ENCODE measurements at places on chromosomes 12 and 14.

GRCh38 chr14:51877810-51878209 lies 17.4 kb downstream of the GNG2 start:
- DNase-seq = no peak

GRCh38 chr14:22226381-22226780 lies 362.6 kb downstream of the DAD1 start:
- peak; percentile 15 for DNase-seq

GRCh38 chr12:59595565-59595882 lies 305 bp upstream of the SLC16A7 start:
- no peak for DNase-seq

- no peak for DNase-seq
Observed at GRCh38 chr14:70188659-70189455, at the start of gene SLC8A3. Gene SLC8A3, minus strand, starts transcription at chr14:70188951. Its CDS starts 20,529 bp downstream, at chr14:70168422.

DNA sequence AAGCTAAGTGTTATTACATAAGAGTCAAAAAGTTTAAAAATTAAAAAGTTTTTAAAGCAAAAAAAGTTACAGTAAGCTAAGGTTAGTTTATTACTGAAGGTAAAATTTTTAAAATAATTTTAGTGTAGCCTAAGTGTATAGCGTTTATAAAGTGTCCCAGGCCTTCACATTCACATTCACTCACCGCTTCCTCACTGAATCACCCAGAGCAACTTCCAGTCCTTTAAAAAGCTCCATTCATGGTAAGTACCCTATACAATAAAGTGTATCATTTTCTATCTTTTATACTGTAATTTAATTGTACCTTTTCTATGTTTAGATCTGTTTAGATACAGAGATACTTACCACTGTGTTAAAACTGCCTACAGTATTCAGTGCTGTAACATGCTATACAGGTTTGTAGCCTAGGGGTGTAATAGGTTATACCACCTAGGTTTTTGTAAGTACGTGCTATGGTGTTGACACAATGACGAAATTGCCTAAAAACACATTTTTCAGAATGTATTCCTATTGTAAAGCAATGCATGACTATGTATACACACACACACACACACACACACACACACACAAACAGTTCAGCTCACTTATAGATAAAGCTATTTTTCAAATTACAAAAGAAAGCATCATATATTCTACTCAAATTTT lies 3.7 kb downstream of the CLEC14A start:
- no peak for DNase-seq

DNA sequence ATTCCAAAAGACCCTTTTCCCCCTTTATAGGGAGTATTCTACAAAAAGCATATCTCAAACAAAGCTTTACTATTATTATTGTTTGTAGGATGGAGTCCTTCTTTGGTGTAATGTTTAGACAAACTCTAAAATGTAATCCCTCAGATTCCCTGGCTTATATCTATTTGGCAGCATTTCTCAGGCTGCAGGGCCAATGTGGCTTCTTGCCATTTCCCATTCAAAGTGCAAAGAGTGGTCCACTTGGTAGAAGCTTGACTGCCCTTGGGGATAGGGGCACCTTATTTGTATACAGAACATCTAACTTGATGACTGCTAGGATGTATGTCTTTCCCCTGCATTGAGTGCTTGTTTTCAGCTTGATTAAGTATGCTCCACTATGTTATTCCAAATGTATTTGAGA lies 242.7 kb downstream of the PRKD1 start:
- DNase-seq = peak; percentile 65

DNA sequence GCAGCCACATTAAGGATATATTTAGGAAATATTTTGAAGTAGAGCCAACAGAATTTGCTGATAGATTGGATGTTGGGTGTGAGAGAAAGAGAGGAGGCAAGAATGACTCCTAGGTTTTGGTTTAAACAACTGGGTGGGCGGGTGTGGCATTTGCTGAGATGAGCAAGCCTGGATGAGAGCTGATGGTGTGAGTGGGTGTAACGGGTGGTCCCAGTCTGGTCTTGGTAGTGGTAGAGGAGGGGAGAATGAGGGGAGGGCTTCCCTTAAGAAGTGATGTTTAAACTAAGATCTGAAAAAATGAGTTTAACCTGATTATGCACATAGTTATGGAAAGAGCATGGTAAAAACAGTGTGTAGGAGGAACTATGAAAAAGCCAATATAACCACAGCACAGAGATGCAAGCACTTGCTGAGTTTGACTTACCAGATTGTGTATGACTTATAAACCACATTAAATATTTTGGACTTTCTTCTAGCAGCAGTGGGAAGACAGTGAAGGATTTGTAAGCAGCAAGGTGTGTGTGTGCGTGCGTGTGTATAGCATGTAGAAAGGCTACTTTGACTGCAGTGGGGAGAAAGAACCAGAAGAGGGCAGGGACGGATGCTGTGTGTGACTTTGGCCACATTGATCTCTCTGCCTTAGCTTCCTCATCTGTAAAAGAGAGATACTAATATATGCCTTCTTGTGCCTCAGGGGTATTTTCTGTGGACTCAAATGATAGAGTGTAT lies 139.7 kb downstream of the PRIMA1 start:
- DNase-seq = peak; percentile 6
